ENCODE measurements at places on chromosomes 2 and 18. TPM values are rescaled to one million over a fixed set of nuclear protein-coding genes. Genes with fewer than 3 reads are reported as not detected.
A peak's percentile ranks its signal among the peaks of the same experiment; 100 is the strongest.

Gene OTOS
- not detected for total RNA-seq

Gene ARHGAP28
- total RNA-seq, result 1.9 TPM

Gene DPYSL5
- not detected for total RNA-seq

Gene METAP1D
- 11.3 TPM for total RNA-seq

Gene ITPRIPL1
- 0.55 TPM for total RNA-seq

Gene IL36G
- not detected for total RNA-seq

Gene IL1RN
- total RNA-seq, result not detected

Gene TMEM37
- total RNA-seq, result not detected

Gene KLHL29
- total RNA-seq, result 1.1 TPM

Gene IL1F10
- not detected for total RNA-seq

Gene TRIM43
- not detected for total RNA-seq

Gene LIMS3
- 0.61 TPM for total RNA-seq

DNA sequence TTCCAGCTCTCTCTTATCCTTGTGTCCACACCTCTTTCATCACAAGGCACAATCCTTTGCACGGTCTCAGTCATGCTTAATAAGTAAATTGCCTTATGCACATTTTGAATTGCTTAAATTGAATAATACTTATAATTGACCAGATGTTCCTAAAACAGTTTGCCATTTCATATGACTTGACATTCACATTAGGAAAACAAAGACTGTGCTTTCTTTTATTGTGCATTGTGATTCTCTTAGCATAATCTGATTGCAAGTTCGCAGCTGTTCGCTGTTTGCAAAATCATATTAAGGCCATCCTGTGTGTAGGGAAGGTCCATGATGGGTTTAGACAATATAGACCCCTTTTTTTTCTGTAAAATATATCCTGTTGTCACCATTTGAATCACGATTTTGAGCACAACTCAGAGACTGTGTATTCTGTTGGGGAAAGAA lies 75.6 kb downstream of the RNF144A start:
- no peak for DNase-seq

DNA sequence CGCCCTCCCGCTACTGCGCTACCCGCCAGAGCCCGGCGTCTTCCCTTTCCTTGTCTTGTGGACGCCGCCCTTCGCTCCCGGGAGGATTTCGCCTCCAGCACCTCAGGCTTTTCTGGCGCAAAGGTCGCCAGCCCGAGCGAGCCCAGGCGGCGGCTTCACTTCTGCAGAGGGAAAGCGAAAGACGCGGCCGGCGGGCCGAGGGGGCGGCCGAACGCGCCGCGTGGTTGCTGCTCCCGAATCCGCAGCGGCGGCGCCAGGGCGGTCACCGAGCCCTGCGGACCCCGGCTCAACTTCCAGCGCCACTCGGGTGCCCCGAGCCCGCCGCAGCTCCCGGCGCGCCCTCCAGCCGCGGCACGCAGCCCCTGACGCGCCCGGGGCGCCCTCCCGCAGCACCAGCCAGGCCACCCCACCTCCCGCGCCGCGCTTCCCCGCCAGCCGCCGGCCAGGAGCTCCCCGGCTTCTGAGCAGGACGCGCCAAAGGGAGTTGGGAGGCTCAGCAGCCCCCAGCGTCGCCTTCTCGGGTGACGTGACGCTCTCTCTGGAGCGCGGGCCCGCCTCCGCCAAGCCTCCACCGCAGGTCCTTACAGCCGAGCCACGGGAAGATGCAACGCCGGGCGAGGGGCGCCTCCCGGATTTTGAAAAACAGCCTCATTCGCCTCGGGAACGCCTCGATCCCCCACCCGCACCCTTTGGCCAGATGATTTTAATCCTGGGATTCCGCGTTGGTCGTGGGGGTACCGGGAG lies 84.9 kb upstream of the EPB41L3 start:
- no peak for DNase-seq

DNA sequence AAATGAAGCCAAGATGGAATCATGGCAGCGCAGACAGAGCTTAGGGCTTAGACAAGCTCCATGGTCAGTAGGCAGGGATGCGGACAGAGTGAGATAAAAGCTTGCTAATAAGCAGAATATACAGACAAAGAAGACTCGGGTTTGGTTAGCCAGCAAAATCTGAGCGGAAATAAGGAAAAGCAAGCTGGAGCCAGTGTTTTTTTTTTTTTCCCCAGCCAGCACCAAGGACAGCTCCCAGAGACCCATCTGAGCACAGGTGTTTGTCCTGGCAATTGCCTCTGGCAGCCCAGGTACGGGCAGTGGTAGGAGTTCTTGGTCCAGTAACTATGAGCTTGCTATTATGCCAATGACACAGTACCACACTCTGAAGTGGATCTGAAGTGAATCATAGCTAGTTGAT lies 187.6 kb downstream of the ADCYAP1 start:
- DNase-seq, result no peak

DNA sequence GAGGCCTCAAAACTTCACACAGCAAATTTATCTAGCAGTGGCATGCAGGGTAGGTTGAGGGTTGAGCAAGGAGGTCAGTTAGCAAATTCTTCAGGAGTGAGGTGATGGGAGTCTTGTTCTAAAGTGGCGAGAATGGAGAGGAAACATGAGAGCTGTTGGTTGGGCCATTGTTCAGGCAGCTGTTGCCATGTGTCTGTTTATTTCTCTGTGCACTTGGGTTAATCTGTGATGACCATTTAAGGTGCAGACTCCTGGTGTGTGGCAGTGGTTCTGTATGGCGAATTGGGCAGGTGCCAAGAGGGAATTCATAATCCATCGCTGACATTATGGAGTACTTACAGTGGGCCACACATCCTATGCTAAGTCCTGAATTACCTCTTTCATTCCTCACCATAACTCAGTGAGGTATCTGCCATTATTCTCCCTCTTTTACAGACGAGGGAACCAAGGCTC lies 30.4 kb downstream of the TMEM178A start:
- DNase-seq, result peak; percentile 86

DNA sequence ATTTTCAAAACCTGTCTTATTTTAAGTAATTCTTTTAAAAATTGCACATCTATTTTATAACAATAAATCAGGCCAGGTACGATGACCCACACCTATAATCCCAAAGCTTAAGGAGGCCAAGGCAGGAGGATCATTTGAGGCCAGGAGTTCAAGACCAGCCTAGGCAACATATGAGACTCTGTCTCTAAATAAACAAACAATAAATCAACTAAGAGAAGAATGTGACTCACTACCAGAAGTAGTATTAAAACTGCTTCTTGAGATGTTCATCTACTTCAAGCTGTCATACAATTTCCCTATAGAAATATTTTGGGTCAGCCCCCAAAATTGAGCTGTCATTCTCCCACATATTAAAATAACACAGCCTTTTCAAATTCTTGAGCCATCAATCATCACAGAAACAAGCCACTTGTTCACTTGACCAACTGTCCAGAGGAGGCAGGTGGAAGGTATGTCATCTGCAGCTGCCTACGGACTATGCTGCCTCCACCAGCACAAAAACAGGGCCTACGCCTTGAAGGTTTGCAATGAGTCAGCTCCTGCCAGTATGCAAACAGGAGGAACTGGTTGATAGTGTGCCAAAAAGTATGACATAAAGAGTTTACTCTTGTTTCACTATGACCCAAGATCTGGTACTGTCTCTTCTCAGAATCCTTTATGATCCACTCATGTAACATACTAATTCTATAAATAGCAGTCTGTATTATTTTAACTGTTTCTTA lies 33.6 kb downstream of the KIDINS220 start:
- DNase-seq, result peak; percentile 40

GRCh38 chr2:232871418-232871834 lies 1.4 kb downstream of the SNORC start:
- peak; percentile 95 for DNase-seq

- no peak for DNase-seq
These were observed 124.8 kb downstream of the DTNB start for GRCh38 chr2:25548601-25549000.

DNA sequence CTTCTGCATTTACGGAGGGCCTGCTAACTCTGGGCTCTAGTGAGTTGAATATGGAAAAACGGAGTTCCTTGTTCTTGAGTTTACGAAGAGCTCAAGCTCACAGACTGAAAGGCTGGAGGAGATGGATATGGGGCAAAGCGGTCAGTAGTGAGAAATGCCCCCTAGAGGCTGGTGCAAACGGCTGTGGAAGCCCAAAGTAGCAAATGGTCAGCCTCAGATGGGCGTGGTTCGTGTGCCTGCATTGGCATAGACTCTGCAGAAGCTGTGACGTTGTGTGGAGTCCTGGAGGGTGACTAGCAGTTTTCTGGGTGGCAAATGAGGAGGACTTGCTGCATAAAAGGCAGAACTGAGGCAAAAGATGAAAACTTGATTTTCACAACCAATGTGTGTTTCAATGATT lies 93.6 kb upstream of the TWIST2 start:
- DNase-seq, result no peak

- no peak for DNase-seq
These were observed 125.9 kb downstream of the MAIP1 start for GRCh38 chr2:200081236-200081635.

DNA sequence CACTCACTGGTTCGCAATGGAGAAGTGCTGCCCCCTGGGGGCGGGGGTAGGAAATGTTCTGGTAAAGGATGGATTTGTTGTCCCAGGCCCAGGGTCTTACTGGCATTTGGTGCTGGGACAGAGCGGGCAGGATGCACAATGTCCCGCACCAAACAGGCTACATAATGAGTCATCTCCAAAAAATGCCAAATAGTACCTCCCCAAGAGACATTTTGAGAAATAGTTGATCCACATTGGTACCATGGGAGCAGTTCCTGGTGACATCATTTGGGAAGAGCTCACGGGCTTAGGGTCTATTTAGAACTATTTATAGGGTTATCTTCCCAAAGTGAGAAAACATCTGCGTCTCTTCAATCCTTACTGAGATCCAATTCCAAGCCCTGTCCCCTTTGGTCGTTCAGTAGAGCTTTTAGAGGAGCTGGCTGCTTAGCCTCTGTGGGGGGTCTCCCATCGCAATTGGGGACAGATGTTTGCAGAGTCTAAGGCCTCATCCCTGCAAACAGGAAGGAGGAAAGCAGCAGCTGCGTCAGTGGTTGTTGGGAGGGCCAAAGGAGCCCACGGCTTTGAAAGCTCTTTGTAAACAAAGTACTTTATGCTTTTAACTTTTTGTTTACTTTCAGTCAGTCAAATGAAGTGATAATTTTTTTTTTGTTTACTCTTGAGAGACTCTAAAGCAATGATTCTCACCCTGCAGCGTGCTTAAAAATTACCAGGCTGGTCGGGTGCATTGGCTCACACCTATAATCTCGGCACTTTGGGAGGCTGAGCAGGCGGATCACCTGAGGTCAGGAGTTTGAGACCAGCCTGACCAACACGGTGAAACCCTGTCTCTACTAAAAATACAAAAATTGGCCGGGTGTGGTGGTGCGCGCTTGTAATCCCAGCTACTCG lies 49.3 kb downstream of the GREB1 start:
- peak; percentile 83 for DNase-seq

GRCh38 chr18:76993573-76993972 lies 139.0 kb downstream of the MBP start:
- no peak for DNase-seq

- DNase-seq, result no peak
These were observed 13.2 kb upstream of the FHOD3 start for GRCh38 chr18:36284268-36284667.

GRCh38 chr2:209872675-209873074 lies 101.0 kb downstream of the UNC80 start:
- DNase-seq, result peak; percentile 75

GRCh38 chr2:45789317-45789716 lies 137.8 kb downstream of the PRKCE start:
- DNase-seq, result no peak

- DNase-seq, result no peak
These were observed 457.3 kb downstream of the ADCYAP1 start for GRCh38 chr18:1361936-1362335.

DNA sequence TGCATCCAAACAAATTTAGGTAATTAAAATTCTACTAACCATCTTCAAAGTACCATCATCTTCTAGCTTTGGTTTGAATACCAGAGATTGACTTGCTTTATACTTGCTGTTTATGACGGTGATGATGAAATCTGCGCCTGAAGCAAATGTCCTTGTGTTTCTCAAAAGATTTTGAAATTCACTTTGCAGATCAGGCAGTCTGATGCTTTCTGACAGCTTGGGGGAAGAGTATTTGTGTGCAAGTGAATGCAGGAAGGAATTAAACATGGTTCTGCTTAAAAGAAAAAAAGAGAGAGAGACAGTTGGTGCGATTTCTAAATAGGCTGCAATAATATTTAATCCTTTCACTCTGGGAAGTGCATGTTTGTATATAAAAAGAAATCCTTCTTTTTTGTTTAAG lies 29.6 kb downstream of the CSRNP3 start:
- no peak for DNase-seq

DNA sequence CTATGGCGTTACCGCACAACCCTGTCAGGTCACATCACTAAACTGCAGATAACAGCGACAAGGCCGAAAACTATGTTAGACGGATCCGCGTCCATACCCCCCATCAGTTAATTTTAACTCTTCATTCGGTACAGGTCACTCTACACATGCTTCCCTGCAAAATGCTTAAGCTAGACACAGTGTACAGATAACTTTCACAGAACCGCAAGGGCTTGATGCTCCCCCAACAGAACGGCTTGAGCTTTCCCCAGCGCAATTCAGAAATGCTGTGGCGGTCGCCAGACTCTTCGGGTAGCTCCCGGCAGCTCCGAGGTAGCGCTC lies 283 bp upstream of the RBBP8 start:
- DNase-seq, result no peak

GRCh38 chr2:23482188-23482587 lies 97.2 kb downstream of the KLHL29 start:
- DNase-seq, result no peak

- DNase-seq, result no peak
These were observed 35.3 kb downstream of the SLC66A2 start for GRCh38 chr18:79916128-79916494.

- DNase-seq, result peak; percentile 21
These were observed 41.7 kb downstream of the ST3GAL5 start for GRCh38 chr2:85847051-85847588.

- no peak for DNase-seq
These were observed 230.5 kb upstream of the THSD7B start for GRCh38 chr2:136534811-136535210.

DNA sequence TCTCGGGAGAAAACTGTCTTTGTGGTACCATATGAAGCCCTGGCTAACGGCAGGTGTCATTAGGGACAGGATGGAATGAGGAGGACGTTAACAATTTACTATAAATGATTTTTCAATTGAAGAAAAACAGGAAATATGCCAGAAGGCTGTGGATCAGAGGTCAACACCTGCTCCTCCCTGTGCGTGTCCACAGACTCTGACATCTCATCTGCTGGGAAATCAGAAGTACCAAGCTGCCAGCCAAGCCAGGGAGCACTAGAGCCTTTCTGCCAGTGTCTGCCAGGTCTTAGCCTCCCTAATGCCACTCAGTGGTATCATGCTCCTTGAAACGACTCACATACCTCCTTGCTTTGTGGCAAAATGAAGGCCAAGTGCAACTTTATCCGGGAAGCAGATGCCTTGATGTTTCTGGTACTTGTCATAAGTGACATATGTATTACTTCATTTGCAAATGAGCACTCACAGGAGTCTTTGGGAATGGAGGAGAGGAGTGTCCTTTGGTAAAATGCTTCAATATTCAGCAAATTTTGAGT lies 541.1 kb downstream of the SATB2 start:
- DNase-seq, result no peak

- DNase-seq, result no peak
These were observed 89.6 kb upstream of the KCTD1 start for GRCh38 chr18:26637983-26638382.

All from SJSA1 (cell line).